ENCODE measurements at places on chromosomes 7 and 10.

- DNase-seq = no peak
Measured at GRCh38 chr7:17044861-17045260, 163.1 kb upstream of the AGR3 start.

- DNase-seq = no peak
Measured at GRCh38 chr10:102523250-102524029, 19.7 kb downstream of the SUFU start.

DNA sequence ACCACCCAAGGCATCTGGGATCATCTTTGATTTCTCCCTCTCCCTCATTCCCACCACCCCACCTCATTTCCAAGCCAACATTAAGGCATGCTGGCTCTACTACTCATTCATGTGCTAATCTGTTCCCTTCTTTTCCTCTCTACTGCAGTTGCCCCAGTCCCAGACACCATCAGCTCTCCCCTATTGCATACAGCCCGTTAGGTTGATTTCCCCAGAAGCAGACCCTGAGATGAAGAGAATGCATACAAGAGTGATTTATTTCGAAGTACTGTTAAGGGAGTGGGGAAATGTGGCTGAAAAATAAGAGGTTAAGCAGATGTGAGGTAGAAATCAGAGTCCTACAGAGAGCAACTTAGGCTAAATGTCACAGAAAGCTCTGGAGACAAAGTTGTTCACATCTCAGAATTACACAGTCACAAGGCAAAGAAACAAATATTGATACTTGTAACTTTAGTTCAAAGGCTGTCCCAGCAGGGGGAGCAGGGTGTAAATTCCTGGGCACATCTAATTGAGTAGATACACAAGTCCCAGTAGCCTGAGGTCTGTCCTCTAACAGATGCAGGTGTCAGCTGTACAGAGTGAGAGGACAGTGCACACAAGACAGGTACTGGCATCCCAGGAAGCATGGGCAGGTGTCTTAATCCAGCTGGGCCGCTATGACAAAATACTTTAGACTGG is 20.9 kb downstream of the AKR1D1 start:
- DNase-seq = no peak

DNA sequence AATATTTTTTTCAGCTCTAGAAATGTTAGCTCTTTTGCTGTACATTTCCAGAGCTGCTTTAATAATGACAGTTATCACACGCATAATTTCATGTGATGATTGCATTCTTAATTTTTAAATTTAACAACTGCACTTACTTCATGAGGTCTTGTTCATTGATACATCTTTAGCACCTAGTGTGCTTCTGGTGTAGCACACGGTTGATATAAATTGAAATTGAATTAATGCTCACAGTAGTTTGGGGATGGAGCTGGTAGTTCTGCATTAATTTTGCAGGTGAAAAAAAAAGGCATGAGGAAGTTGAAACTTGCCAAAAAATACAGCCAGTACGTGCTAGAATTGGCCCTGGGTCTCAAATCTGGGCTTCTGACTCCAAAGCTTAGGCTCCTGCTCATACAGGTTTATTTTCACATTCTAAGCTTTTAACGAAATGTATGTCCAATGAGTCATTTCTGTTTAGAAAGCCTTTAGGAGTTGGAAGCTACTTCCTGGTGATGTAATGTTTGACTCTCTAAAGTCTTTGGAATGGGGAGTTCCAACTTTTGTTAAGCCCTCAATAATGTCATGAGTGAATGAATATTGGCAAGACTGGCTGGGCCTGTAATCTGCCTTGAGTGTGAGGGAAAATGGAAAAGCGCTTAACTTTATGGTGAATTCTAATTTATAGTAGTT is 62.5 kb downstream of the DAGLB start:
- peak; percentile 83 for DNase-seq

- DNase-seq = no peak
Measured at GRCh38 chr10:117246997-117247671, 6.2 kb downstream of the SLC18A2 start.

- no peak for DNase-seq
Measured at GRCh38 chr7:80207501-80207900, 72.9 kb downstream of the GNAI1 start.

DNA sequence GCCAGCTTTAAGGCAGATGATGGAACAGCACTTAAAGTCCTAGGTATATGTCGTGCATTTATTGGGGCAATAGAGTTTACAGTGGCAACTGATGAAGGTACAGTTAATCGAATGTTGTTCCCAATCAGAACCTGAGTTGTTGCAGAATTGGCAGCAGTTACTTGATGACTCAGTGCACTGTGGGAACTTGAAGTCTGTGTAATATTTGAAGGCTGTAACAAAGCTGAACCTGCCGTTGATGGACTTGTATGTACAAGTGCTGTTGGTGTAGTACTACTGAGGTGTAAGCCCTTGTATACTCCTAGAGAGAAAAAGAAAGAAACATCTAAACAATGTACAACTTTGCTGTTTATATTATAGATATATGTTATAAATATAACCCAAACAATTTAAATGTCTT is 75.3 kb downstream of the EPC1 start:
- DNase-seq = no peak

DNA sequence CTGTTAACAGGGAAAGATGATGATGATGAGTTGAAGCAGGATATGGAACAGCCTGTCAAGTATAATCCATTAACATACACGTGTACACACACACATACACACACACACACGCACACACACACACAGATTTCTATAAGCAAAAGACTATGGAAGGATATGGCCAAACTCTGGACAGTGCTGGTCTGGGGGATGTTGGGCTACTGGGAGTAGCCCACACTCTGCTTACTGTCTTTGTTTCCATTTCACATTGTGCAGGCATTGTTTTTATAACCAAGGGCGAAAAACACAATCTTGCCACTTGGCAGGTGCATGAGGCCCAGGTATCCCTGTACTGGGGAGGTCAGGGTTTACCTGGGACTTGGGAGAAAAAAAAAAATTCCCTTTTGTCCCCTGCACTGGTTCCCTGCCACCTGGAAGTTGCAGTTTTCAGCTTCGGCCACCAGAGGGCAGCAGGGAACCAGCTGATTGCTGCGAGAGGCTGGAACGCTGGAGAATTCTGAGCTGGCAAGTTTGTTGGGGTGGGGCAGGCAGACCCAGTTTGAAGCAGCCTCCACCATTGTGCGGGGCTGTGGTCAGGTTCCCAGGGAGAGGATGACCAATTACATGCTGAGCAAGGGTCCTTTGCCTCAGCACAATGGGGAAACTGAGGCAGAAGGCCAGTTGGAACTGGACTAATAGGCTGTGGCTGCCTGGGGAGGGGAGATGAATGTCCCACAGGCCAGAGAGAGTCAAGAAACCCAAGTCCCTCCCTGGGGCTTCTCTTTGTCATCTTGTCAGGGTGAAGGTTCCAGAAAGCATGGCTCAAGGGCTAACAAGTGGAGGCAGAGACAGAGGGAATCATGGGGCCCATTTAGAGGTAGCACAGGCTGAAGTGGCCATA is 27.3 kb downstream of the PPIF start:
- no peak for DNase-seq
